GM03348 (cell line): ENCODE measurements at places on chromosomes 11 and 22.
A peak's percentile ranks its signal among the peaks of the same experiment; 100 is the strongest.

GRCh38 chr22:45742866-45743450, 71.3 kb downstream of the ATXN10 start:
- no peak for DNase-seq

DNA sequence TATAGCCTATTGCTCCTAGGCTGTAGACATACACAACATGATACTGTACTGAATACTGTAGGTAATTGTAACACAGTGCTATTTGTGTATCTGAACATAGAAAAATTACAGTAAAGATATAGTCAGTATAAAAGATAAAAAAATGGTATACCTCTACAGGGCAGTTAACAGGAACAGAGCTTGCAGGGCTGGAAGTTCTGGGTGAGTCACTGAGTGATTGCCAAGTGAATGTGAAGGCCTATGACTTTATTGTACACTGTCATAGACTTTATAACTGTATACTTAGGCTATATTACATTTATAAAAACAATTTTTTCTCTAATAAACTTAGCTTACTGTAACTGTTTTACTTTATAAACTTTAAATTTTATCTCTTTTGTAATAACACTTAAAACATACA, 332.4 kb upstream of the ARHGAP42 start:
- DNase-seq = no peak

DNA sequence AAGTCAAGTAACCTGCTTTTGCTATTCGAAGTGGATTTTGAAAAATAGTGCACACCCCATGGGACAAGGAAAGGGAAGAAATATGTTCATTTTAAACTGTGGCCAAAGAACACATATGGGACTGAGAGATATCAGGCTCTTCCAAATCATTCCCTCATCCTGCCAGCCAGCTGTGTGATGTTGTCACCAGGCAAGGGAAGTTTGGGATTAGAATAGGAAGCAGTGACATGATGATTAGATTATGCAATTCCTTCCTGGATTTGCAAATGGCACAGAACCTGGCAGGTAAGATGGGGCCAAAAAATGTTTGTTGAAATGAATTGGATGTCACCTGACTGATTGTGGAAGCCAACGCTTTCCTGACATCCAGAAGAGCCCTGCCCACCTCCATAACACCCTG, 4.9 kb upstream of the SCN3B start:
- DNase-seq = no peak

DNA sequence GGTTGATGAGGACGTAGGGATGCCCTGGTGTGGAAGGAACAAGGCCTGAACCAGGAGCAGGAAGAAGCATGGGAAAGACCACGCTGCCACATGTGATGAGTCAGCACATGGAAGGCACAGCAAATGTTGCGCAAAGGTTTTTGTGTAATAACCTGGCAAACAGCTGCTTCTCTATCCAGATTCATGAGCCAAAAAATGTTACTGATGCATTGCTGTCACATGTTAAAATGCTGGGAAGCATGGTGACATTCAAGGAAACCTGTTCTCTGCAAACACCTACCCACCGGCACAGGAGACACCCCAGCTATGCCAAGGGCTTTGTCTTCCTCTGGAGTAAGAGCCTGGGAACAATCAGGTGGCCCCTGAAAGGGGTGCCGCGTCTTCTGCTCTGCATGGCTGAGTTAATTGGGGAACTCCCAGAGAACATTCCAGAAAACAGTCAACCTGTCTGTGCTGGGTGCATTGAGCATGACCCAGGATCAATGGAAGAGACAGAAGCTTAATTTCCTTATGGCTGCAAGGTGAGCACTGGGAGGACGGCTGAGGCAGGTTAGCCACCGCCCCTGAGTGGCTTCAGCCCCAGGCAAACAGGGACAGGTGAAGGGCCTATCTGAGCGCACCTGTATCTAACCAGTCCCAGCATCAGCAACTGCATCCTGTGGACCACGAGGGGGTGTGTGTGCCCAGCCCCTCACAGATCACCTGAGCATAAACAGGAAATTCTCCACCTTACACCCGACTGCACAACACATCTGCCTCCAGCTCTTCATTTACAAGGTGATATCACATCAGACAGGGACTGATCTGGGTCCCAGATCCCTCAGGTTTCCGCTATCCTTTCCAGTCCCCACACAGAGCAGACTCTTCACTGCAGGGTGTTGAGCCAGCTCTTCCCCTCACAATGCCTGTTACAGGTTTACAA, 108.4 kb downstream of the GGTLC2 start:
- no peak for DNase-seq

- DNase-seq = no peak
Measured at GRCh38 chr11:30683176-30683575, 97.0 kb upstream of the MPPED2 start.

DNA sequence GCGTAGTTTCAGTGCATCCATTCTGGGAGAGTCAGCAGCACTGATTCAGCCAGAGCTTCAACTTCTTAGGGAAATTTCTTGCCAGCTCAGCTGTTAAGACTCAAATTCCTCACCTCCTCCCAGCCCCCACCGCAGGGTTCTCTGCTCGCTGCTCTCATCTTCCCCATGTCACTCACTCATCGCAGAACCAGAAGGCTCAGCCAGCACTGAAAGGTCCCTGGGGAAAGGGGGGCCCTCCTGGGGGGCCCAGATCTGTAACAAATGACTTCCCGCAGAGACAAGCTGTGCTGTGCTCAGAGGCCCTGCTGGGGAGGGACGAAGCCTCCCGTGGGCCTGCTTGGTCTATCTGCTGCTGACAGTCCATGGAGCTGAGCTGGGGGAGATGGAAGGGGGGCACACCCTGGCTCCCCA, 220.6 kb downstream of the NTM start:
- peak; percentile 48 for DNase-seq

DNA sequence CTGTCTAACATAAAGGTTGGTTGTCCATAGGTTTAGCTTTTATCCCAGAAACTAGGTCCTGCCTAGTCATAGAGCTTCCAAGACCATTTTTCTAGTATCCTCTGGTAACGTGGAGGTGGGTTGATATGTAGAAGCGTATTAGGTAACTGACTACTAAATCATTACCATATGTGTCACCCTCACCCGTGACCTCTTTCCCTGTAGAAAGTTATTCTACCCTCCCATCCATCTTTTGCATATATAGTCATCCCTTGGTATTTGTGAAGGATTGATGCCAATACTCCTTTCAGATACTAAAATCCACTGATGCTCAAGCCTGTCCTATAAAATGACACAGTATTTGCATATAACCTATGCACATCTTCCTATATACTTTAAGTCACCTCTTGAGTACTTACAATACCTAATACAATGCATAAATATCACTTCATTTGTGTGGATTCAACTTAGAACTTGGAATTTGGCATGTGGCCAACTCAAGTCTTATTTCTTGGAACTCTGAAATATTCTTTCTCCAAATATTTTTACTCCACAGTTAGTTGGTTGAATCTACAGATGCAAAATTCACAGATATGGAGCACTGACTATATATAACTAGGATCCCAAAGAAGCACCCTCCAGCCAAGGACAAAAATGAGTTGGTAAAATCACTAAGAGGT, 497.0 kb upstream of the TENM4 start:
- DNase-seq = no peak

GRCh38 chr11:77656362-77656761, 18.8 kb upstream of the CLNS1A start:
- no peak for DNase-seq

- DNase-seq = peak; percentile 13
Measured at GRCh38 chr11:121550247-121551030, 97.7 kb upstream of the SORL1-AS1 start.

DNA sequence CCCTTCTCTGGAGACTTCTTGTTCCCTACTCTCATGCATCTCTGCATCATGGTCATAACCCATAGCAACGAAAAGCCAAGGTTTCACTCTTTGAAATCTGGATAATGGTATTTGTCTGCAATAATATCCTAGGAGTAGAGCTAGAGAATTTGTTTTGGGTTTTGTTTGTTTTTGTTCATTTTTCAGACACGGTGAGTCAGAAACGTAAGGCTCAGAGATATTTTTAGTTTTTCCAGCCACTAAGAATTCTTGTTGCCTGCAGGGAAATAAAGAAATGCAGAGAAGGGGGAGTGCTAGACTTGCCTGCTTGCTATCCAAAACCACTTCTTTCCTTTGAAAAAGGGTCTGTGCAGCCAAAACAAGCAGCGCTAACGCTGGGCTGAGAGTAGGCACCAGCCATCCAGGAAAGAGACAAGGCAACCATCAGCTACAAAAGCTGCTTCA, 26.0 kb downstream of the POU2AF3 start:
- no peak for DNase-seq

DNA sequence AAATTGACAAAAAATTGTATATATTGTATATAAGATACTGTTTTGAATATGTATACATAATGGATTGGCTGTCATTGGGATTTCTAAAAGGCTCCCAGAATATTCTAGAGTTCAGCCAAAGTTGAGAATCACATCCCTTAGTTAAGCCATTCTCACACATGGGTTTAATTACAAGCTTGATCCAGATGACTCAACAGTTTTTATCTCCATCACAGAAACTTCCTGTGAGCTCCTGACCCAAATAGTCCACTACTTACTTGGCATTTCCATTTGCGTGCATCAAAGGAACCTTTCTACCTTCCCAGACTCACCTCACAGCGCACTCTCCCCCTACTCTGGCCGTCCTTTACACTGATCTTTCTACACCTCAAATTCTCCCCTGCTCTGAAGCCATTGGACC, 184.8 kb upstream of the ARHGAP20 start:
- peak; percentile 60 for DNase-seq

GRCh38 chr11:95229199-95229992, 1.6 kb downstream of the SESN3 start:
- peak; percentile 10 for DNase-seq

- DNase-seq = no peak
Measured at GRCh38 chr11:22162756-22163155, 30.1 kb upstream of the ANO5 start.

DNA sequence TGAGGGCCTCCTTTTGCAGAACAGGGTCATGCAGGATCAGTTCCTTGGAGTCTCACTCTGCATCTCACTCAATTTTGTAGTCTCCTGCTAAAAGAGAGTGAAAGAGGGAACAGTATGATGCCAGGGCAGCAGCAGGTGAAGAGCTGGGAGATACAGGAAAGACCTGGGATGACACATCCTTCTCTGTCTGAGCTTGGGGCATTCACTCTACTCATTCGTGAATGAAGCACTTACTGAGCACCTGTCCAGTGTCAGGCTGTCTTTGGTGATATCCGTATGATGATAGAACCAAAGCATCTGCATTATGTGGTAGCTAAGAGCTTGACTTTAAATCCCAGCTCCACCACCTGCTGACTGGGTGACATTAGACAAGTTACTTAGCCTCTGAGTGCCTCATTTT, 14.4 kb downstream of the SREBF2 start:
- no peak for DNase-seq

- DNase-seq = peak; percentile 37
Measured at GRCh38 chr11:96293598-96294021, 49.4 kb downstream of the MAML2 start.

- DNase-seq = no peak
Measured at GRCh38 chr11:2694995-2695939, 4.5 kb downstream of the KCNQ1OT1 start.

DNA sequence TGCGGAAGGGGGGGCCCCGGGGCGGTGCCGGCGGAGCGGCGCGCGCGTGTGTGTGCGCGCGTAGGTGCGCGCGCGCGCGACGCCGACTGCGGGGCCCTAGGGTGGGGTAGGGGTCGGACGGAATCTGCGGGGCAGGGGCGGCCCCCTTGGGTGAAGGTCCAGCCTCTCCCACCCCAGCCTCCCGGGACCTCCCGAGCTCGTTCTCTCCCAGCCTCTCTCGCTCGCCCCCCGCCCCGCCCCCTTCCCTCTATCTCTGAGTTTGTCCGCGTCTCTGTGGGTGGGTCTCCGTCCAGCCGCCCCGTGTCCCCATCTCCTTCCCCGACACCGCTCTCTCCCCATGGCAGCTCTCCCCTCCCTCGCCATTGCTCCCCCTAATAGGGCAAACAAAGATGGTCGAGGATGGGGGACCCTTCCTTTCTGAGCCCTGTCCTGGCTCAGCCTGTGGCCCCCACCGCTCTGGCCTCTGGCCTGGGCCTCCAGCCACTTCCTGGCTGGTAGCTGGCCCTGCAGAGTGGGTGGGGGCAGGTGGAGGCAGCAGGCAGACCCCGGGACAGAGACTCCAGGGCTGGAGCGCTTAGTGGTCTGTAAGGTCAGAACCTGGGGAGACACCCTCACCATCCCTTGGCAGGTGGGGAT, 33.0 kb upstream of the PRR5 start:
- DNase-seq = no peak

- DNase-seq = no peak
Measured at GRCh38 chr11:67400251-67400941, 1.3 kb downstream of the PPP1CA start.

GRCh38 chr11:44126304-44126703, 30.8 kb downstream of the EXT2 start:
- DNase-seq = no peak

- peak; percentile 77 for DNase-seq
Measured at GRCh38 chr11:125874556-125875124, 12.8 kb upstream of the HYLS1 start.

DNA sequence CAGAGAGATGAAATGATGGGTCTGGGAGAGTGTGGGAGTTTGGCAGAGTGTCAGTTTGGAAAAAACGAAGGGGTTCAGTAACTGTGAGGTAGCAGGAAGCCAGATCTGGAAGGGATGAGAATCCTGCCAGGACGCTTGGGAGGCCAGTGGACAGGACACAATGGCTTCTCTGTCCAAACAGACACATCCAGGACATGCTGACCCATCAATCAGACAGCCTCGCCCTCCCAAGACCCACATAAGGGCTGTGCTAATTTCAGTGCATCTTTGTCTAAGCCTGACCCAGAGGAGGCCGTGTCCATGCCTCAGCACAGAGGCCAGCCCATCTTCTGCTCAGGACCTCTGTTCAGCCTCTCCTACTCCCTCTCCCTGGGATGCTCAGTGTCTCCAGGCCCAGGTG, 576.5 kb upstream of the B3GAT1 start:
- no peak for DNase-seq

DNA sequence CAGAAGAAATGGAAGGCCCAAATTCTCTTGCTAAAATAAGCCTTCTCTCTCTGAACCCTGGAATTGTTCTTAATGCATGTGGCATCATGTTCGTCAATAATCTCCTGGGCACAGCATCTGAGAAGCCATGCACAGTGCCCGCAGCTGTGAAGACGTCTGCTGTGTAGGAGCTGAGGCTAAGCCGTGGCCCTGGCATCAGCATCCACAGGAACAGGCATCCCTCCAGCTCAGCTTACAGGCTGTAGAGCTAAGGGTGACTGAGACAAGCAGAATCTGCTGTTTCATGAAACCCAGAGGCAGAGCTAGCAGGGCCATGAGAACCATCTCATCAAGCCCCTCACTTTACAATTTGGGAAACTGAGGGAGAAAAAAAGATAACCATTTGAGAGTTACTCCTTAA, 60.6 kb downstream of the SEZ6L start:
- DNase-seq = no peak

DNA sequence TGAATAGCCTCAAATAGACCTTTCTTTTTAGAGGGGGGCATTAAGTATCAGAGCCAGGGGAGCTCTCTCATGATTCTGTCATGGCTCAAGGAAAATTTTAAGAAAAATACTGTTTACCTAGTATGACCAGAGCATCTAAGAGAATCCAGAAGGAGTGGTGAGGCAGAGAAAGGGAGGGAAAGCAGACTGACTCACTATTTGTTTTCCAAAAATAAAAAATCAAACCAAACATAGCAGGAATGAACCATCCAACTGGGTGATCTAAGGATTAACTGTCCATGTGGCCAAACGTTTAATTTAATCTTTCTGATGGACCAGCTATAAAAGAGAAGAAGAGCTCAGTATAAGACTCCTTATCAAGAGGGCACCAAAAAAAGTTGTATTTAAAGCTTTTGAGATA, 70.8 kb downstream of the GAB2 start:
- no peak for DNase-seq

- DNase-seq = no peak
Measured at GRCh38 chr11:96141626-96142025, 201.4 kb downstream of the MAML2 start.
